ENCODE measurements at places on chromosomes 3 and 15. TPM values are rescaled to one million over a fixed set of nuclear protein-coding genes. Genes with fewer than 3 reads are reported as not detected.

GRCh38 chr15:48190932-48191573 is 412 bp upstream of the CTXN2 start:
- H3K4me1 ChIP-seq, result peaks cover 4% of the 10 kb centered on the region
- peaks cover 23% of the 10 kb centered on the region for H3K27me3 ChIP-seq
- no peak overlapping the region for H3K27ac ChIP-seq
- DNase-seq, result peak; percentile 72

GRCh38 chr3:31880482-31881078 is 100.5 kb downstream of the OSBPL10 start:
- H3K27me3 ChIP-seq, result no peaks in the 10 kb centered on the region
- H3K27ac ChIP-seq, result no peak overlapping the region
- H3K4me3 ChIP-seq, result no peak overlapping the region
- H3K4me1 ChIP-seq, result no peaks in the 10 kb centered on the region
- H3K36me3 ChIP-seq, result no peaks in the 10 kb centered on the region
- no peak for DNase-seq

GRCh38 chr3:152160350-152161011 is 108.2 kb upstream of the MBNL1 start:
- H3K36me3 ChIP-seq, result no peaks in the 10 kb centered on the region
- peaks cover 6% of the 10 kb centered on the region for H3K27me3 ChIP-seq
- no peak overlapping the region for H3K27ac ChIP-seq
- no peak for DNase-seq
- no peaks in the 10 kb centered on the region for H3K4me1 ChIP-seq

GRCh38 chr3:61901986-61902385 is 340.6 kb downstream of the PTPRG start:
- DNase-seq, result no peak
- no peaks in the 10 kb centered on the region for H3K4me1 ChIP-seq
- H3K36me3 ChIP-seq, result no peaks in the 10 kb centered on the region
- no peak overlapping the region for H3K4me3 ChIP-seq
- H3K27me3 ChIP-seq, result no peaks in the 10 kb centered on the region

DNAJB8 gene
- not detected for total RNA-seq

DNA sequence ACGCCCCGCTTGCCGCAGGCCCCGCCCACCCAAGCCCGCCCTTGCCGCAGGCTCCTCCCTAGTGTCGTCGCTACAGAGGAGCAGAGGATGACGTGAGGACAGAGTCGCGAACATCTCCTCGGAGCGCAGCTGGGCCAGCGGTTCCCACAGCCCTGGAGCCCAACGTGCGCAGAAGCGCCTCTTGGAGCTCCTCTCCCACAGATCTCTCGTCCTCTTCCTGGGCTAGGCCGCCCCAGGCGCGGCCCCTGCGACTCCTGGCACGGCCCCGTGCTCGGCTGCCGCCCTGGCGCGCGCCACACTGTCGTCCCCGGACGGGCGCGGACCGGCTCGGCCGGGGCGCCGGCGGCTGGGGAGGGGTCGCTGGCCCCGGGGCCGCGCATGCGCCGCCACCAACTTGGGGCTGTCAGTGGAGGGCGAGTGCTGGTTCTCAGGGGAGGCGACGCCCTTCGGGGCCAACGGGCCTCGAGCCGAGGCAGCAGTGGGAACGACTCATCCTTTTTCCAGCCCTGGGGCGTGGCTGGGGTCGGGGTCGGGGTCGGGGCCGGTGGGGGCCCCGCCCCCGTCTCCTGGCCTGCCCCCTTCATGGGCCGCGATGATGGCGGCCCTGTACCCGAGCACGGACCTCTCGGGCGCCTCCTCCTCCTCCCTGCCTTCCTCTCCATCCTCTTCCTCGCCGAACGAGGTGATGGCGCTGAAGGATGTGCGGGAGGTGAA is at the start of gene TRPC1:
TRPC1 (plus strand) TSS at position 67 of the 714 bp plus-strand sequence; CDS start at position 593, 526 bp downstream.
- DNase-seq, result peak; percentile 46
- H3K36me3 ChIP-seq, result no peaks in the 10 kb centered on the region
- H3K4me1 ChIP-seq, result peaks cover 13% of the 10 kb centered on the region
- peaks cover 64% of the 10 kb centered on the region for H3K27me3 ChIP-seq
- H3K4me3 ChIP-seq, result peak within 1 kb of the TSS; percentile 81
- peak within 1 kb of the TSS; percentile 87 for H3K27ac ChIP-seq

EIF4E3 gene
- 59.4 TPM for total RNA-seq

A4GNT gene
- total RNA-seq, result not detected

Measured in activated CD8-positive, alpha-beta T cell treated with anti-CD3 and anti-CD28 coated beads, Interleukin-2, amount 10 ng/mL, durations not matched to agents 7 days and 5 days (primary cell).